NB4 (cell line): ENCODE measurements at places on chromosomes 7 and 10.
A peak's percentile ranks its signal among the peaks of the same experiment; 100 is the strongest.

DNA sequence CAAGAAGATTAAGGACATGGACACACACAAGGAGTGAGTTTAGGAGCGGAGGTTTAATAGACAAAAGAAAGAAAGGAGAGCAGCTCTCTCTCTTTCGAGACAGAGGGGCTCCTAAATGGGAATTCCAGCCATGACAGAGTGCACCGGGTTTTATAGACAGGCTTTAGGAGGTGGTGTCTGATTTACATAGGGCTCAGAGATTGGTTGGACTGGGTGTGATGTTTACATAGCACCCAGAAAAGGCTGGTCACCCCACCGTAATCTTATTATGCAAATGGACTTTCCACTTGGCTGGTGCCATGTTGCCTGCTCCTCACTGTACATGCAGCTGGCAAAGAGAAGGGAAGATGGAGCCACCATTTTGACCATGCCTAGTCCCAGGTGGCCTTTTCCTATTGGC lies 28.4 kb upstream of the MRC1 start:
- no peak for DNase-seq

GRCh38 chr7:41648501-41648900 lies 54.4 kb downstream of the INHBA start:
- DNase-seq, result no peak

DNA sequence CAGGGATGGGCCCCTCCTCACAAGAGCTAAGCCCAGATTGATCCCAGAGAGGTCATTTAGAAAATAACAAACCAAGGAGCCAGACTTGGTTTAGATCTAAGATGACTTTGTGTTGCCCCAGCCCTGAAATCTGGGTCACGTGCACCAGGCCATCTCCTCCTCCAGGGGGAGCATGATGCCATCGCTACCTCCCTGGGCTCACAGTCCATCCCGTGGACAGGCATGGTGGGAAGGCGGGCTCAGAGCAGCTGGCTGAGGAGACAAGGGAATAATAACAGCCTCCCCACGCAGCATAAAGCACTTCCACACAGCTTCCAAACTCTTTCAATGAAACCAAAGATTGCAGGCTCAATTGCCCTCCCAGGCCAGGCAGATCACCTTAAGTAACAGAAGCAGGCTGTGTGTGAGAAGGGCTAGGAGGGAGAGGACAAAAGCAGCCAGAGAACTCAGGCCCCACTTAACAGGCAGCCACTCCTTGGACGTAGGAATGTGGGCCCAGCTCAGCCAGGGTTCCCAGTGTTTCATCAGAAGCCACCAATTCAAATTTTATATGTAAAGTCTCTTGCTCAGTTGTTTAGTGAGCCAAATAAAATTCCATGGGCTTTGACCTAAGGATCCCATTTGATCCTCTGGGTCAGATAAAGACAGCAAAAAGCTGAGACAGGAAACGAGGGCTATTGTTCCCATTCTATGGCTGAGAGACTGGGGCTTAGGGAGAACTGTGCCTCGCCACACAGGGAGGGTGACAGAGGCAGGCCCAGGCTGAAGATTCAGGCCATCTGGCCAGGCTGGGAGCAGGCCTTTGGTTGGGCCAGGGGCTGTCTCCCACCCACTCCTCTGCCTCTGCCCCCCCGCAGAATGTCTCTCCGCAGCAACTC lies 100.2 kb downstream of the COL13A1 start:
- DNase-seq, result peak; percentile 41

- DNase-seq, result peak; percentile 15
Observed at GRCh38 chr10:91415816-91416215, 5.7 kb downstream of the HECTD2 start.
